Suprapubic skin (tissue), 4 donors: ENCODE measurements at places on chromosomes 13 and 19. TPM values are rescaled to one million over a fixed set of nuclear protein-coding genes. Genes with fewer than 3 reads are reported as not detected.

DNA sequence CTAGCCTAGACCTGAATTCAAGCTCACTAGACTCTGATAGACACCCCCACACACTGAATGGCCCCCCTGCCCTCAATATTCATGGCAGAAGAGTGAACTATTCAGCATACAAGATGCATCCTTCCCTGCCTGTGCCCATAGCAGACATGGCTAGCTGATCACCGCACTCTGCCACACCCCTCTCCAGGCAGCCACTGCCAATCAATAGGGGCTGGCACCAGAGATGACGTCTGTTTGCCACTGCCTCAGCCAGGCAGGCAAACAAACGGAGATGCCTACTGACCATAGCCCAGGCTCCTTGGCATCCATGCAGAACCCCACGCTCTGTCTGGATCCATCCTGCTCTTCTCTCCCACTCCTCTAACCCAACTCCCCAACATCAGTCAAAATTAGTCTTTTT lies 13.8 kb upstream of the NPAS1 start:
- H3K4me3 ChIP-seq = no peak overlapping the region
- no peak for DNase-seq
- peaks cover 12% of the 10 kb centered on the region for H3K36me3 ChIP-seq
- no peaks in the 10 kb centered on the region for H3K27me3 ChIP-seq
- no peak overlapping the region for H3K27ac ChIP-seq

DNA sequence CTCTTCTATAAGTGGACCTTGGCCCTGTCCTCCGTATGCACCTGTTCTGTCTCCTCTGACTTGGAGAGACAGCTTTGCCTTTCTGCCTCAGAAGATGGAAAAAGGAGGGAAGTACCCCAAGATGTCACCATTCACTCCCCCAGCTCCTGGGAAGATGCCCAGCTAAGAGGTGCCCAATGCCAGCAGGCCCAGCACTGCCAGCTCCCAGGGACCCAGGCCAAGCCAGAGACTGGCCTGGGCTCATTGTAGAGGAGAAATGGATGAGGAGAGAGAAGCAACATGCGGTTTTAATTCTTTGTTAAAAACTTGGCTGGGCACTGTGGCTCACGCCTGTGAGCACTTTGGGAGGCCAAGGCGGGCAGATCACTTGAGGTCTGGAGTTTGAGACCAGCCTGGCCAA lies 111.5 kb upstream of the ZNF507 start:
- no peaks in the 10 kb centered on the region for H3K36me3 ChIP-seq
- H3K27ac ChIP-seq = no peak overlapping the region

DNA sequence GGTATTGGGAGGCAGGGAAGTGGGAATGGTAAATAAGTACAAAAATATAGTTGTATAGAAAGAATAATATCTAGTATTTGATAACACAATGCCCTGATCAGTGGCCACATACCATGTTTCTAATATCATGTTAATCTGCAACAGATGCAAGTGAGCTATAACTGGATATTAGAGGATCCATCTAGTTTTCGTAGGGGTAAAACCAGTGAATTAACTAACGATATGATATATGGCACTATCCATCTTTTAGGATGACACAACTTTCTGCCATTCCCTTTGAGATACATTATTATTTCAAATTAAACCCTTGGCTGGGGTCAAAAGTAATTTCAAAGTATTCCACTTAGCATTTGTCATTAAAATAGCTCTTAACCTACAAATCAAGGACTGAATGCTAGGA lies 1686.2 kb downstream of the SLITRK1 start:
- no peaks in the 10 kb centered on the region for H3K36me3 ChIP-seq
- H3K4me3 ChIP-seq = no peak overlapping the region
- no peaks in the 10 kb centered on the region for H3K27me3 ChIP-seq
- no peak overlapping the region for H3K27ac ChIP-seq

CDKN2D gene
- total RNA-seq = 10.7 TPM

GPC6 gene
- total RNA-seq = 4.6 TPM

ATP4A gene
- total RNA-seq = not detected

TDRD12 gene
- total RNA-seq = 0.42 TPM

GRCh38 chr19:12703046-12703445 lies 6.6 kb upstream of the FBXW9 start:
- H3K4me1 ChIP-seq = no peaks in the 10 kb centered on the region
- H3K27ac ChIP-seq = no peak overlapping the region
- DNase-seq = no peak

GRCh38 chr19:51119101-51119500 lies 5.6 kb upstream of the SIGLEC9 start:
- no peak for DNase-seq
- H3K4me3 ChIP-seq = no peak overlapping the region
- H3K27me3 ChIP-seq = peaks cover 28% of the 10 kb centered on the region
- no peak overlapping the region for H3K27ac ChIP-seq
- H3K36me3 ChIP-seq = no peaks in the 10 kb centered on the region
- peaks cover 3% of the 10 kb centered on the region for H3K4me1 ChIP-seq

GRCh38 chr13:40115426-40115825 lies 460.0 kb downstream of the COG6 start:
- no peak overlapping the region for H3K4me3 ChIP-seq
- peak overlapping the region; percentile 84 for H3K27ac ChIP-seq
- H3K27me3 ChIP-seq = no peaks in the 10 kb centered on the region
- peaks cover 36% of the 10 kb centered on the region for H3K4me1 ChIP-seq
- DNase-seq = no peak

KLK3 gene
- total RNA-seq = 1.9 TPM

SYCN gene
- total RNA-seq = not detected

- no peak overlapping the region for H3K4me3 ChIP-seq
- no peak overlapping the region for H3K27ac ChIP-seq
- peaks cover 7% of the 10 kb centered on the region for H3K4me1 ChIP-seq
- H3K36me3 ChIP-seq = no peaks in the 10 kb centered on the region
- no peaks in the 10 kb centered on the region for H3K27me3 ChIP-seq
Measured at GRCh38 chr13:79870123-79870522, 389.2 kb downstream of the NDFIP2 start.

- H3K4me1 ChIP-seq = peaks cover 3% of the 10 kb centered on the region
- H3K27ac ChIP-seq = no peak overlapping the region
- no peaks in the 10 kb centered on the region for H3K27me3 ChIP-seq
- DNase-seq = no peak
- no peak overlapping the region for H3K4me3 ChIP-seq
Measured at GRCh38 chr19:7137120-7137519, 67.6 kb downstream of the ZNF557 start.

DNA sequence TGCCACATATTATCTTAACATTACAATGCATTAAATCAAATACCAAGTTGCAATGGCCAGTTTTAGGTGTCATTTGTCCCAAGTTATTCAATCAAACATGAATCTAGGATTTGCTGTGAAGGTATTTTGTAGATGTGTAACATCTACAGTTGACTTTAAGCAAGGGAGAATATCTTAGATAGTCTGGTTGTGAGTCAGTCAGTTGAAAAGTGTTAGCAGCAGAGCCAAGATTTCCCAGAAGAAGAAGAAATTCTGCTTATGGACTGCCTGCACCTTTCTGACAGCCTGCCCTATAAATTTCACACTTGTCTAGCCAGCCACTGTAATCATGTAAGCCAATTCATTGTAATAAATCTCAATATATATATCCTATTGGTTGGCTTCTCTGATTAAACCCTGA lies 41.3 kb upstream of the INTS6 start:
- DNase-seq = no peak
- H3K4me1 ChIP-seq = no peaks in the 10 kb centered on the region
- H3K27me3 ChIP-seq = no peaks in the 10 kb centered on the region

GRCh38 chr13:79679334-79679733 lies 198.4 kb downstream of the NDFIP2 start:
- peaks cover 6% of the 10 kb centered on the region for H3K4me1 ChIP-seq
- DNase-seq = peak; percentile 78
- H3K36me3 ChIP-seq = no peaks in the 10 kb centered on the region
- no peaks in the 10 kb centered on the region for H3K27me3 ChIP-seq
- no peak overlapping the region for H3K4me3 ChIP-seq

DNA sequence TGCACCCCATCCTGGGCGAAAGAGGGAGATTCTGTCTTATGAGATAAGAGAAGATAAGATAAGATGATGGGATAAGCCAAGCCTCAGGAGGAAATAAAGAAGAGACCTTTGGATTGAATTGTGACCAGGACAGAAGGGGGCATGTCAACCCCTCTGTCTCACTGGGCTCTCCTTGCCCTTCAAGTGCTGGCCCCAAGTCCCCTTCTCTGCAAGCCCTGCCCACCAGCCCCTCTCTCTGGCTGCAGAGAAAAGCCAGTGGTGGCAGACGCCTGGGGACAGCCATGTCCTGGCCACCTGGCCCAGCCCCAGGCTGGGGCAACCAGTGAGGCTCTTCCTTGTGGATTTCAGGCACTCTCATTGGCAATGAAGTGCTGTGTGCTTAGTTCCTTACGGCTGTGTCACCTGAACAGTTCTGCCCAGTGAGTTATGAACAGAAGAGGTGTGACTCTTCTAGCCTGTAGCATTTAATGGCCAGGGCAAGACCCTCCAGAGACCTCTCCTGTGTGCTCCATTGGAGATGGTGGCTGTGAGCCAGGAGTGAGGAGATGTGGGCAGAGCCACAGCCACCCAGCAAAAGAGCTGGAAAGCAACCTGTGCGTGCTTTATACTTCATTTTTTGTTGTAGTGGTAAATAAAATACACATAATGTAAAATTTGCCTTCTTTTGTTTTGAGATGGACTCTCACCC lies 6.1 kb upstream of the BTBD2 start:
- no peak overlapping the region for H3K27ac ChIP-seq
- no peaks in the 10 kb centered on the region for H3K36me3 ChIP-seq
- no peaks in the 10 kb centered on the region for H3K27me3 ChIP-seq
- no peak overlapping the region for H3K4me3 ChIP-seq
- H3K4me1 ChIP-seq = peaks cover 13% of the 10 kb centered on the region

- peak overlapping the region; percentile 56 for H3K4me3 ChIP-seq
- H3K27ac ChIP-seq = no peak overlapping the region
- H3K4me1 ChIP-seq = peaks cover 60% of the 10 kb centered on the region
- no peak for DNase-seq
Measured at GRCh38 chr13:21674490-21675009, 3.7 kb downstream of the FGF9 start.

GIPC3 gene
- 0.19 TPM for total RNA-seq

MIA gene
- 4.8 TPM for total RNA-seq

DNA sequence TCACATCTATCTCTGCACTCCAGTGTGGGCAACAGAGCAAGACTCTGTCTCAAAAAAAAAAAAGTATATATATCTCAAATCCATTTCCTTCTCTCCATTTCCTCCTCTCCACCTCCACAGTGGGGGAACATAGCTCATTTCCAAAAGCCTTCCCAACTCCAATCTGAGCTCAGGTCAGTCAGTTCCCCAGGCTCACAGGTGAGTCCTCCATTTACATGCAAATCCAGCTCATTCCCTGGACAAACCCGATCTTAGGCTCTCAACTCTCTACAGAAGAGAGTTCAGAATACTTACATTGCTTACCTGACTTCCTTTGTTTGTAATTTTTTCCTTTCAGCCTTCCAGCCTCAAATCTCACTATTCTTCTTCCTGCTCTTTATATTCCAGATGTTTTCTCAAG lies 518.3 kb downstream of the GPC6 start:
- H3K4me3 ChIP-seq = no peak overlapping the region
- H3K27ac ChIP-seq = no peak overlapping the region
- no peaks in the 10 kb centered on the region for H3K36me3 ChIP-seq
- no peak for DNase-seq
- no peaks in the 10 kb centered on the region for H3K27me3 ChIP-seq

DNA sequence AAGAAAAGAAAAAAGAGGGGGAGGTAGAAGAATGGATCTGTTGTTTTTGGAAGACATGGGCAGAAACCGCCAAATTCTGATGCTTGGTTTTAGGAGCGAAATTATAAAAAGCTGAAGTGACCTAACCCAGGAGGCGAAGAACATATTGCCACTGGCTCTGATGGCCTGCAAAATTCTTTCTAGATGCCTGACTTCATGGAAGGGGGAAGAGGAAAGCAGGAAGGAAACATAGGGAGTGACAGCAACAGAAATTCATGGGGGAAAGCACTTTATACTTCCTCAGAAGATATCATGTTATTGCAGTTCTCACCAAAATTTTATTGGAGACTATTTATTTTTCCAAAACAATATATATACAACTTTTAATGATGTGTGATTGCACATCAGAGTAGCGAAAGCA lies 213.5 kb downstream of the DLEU7 start:
- no peak overlapping the region for H3K27ac ChIP-seq
- H3K4me1 ChIP-seq = no peaks in the 10 kb centered on the region
- H3K36me3 ChIP-seq = no peaks in the 10 kb centered on the region
- H3K4me3 ChIP-seq = no peak overlapping the region
- H3K27me3 ChIP-seq = no peaks in the 10 kb centered on the region

MUC16 gene
- 0.91 TPM for total RNA-seq

DNA sequence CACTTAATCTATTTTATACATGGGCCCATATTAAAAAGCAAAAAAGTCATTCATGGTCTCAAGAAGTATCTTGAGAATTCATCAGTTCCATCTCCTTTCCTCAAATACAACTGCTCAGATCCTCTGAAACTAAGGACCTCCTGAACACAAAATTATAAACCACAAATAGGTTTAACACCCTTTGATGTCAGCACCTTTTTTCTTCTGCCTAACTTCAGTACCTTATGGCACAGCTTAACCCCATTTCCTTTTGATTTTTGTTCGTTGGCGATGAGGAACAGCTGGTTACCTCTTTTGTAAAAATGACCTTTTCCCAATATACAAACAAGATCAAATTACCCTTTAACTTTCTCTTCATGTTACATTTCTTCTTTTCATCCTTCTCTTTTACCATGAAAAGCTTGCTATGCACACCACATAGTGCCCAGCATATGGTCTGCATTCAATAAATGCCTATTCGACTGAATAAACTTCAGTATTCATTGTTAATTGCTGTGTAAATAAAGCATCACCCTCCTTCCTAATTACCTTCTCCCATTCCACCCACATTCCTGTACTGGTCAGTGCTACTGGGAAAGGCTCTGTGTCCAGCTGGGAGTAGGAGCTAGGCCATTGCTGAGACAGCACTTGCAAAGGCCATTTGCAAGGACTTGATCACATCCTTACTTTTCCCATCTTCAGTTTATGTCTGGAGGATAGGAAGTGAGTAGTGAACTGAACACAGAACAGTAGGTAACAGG lies 317.9 kb downstream of the SHISA2 start:
- no peak overlapping the region for H3K27ac ChIP-seq
- no peak overlapping the region for H3K4me3 ChIP-seq
- no peaks in the 10 kb centered on the region for H3K27me3 ChIP-seq

- no peaks in the 10 kb centered on the region for H3K36me3 ChIP-seq
- H3K4me1 ChIP-seq = peaks cover 54% of the 10 kb centered on the region
- H3K27me3 ChIP-seq = no peaks in the 10 kb centered on the region
- no peak overlapping the region for H3K27ac ChIP-seq
- peak overlapping the region; percentile 79 for H3K4me3 ChIP-seq
Measured at GRCh38 chr19:45496349-45496953, 396 bp downstream of the RTN2 start.

DNA sequence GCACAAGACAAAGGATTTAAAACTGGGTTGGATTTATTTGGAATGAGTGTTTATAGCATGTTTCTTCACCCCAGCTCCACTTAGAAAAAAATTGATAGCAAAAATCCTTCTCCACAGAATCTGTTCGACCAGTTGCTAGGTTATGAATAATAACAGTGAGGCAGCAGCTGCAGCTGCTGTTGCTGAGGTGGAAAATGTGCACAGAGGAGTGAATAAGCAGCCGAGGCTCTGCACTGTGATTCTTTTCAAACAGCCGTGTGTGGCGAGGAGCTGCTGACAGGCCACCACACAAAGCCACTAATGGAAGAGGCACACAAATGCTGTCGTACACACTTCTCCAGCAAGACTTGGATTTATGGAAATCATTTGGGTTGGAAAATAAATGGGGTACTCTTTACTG lies 6.4 kb upstream of the RASL11A start:
- no peak for DNase-seq

GRCh38 chr19:46731007-46731501 lies 14.1 kb upstream of the PRKD2 start:
- H3K4me1 ChIP-seq = peaks cover 30% of the 10 kb centered on the region
- H3K4me3 ChIP-seq = no peak overlapping the region
- H3K27ac ChIP-seq = peak overlapping the region; percentile 17
- no peak for DNase-seq
- H3K36me3 ChIP-seq = peaks cover 95% of the 10 kb centered on the region
